ENCODE measurements at places on chromosomes 2 and 18.

- peak; percentile 13 for DNase-seq
These were observed 655 bp downstream of the ACTR3 start for GRCh38 chr2:113890253-113891235.

DNA sequence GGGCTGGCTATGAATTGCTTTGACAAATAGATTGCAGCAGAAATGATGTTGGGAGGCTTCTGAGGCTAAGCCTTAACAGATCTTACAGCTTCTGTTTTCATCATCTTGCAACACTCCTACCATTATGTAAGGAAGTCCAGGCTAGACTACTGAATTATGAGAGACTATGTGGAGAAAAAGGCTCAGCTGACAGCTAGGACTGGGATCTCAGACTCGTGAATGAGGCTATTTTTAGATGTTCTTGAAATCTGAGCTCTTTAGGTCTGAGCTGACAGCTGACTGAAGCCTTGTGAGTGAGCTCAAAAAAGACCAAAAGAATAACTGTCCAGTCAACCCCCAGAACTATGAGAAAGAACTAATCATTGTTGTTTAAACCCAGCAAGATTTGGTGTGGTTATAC, 70.3 kb downstream of the VWC2L start:
- DNase-seq = peak; percentile 14

DNA sequence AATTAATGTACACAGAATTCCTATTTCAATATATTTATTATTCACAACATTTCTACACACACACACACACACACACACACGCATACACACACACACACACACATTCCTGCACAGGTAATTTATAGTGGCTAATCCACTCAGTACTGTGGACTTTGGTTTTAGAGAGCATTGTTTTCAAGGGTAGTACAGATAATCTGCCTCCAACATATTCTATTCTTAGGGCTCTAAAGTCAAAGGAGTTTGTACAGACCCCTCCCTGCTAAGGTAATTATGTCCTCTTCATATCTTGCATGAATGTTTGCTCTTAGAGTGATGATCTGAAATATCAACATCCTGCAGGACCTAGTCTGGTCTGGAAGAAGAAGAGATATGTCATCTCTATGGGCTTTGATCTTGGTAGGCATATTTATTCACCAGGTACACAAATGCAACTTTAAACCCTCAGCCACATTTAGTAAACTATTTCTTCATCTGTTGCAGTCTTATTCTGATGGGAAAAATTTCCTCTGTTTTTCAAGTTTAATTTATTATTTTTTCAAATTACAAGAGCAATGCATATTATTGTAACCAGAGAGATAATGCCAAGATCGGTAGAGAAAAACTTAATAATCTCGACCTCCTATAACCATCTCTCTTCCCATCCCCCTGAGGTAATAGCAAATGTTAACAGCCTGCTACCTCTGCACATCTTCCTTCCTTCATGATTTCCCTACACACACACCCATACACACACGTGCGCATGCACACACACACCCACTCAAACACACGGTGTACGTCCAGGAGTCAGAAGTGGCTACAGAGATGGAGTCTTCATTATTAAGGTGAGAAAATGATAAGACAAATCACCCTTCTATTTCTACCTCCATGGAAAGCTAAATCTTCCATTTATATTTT, 18.3 kb upstream of the POLE4 start:
- DNase-seq = no peak

DNA sequence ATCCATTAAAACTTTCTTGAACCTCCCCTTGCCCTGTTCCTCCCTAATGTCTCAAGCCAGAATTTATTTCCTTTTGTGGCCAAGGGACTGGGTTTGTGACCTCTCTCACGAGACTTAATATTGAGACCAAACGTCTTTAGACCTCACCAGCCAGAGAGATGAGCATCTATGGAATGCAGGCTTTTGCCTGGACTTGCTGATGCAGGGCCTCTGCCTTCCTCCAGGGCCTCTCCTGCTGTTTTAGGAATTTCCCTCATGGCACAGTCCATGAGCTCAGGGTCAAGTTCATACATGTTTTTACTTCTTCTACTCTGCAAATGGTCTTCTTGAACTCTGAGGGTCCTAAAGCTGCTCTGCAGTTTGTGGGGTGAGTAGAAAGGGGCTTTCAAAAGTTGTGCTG, 22.3 kb downstream of the IL1B start:
- DNase-seq = no peak

- DNase-seq = no peak
These were observed 62.3 kb upstream of the DYNC1I2 start for GRCh38 chr2:171625006-171625405.

DNA sequence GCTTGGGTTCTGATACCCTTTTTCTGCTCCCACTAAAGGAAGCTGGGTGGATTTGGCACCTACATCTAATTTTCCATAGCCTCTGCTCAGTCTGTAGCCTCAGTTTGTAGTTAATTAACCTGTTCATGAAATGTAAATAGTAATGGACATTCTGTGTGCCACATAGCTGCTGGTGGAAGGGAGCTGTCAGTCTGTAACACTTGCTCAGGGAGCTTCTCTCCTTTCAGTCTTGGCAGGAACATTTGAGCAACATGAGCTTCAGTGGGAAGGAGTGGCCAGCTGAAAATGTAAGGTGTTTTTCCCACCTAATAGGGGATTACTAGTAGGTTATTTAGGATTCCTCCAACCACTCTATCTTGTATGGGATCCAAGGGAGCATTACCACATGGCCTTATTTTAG, 203.4 kb downstream of the ASXL3 start:
- peak; percentile 88 for DNase-seq

- DNase-seq = no peak
These were observed 109.5 kb downstream of the SP3 start for GRCh38 chr2:173855661-173856060.

DNA sequence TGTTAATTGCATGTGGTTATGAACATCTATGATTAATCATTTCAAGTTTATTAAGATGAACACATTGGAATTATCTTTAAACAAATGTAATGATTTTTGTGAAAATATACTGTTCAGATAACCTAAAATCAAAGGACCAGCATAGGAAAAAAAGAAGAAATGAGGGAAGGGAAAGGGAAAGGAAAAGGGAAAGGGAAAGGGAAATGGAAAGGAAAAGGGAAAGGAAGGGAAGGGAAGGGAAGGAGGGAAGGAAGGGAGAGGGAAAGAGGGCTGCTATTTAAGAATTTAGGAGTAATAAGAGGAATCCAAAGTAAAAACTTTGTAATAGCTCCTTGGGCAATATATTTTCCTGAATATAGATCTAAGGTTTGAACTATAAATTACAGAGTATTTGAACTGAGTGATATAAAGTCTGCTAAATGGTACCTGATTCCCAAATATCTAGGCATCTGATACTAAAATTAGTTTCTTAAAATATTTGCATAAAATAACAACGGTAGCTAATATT, 726.3 kb downstream of the EPHA4 start:
- no peak for DNase-seq

GRCh38 chr2:98474979-98475632, 30.4 kb downstream of the INPP4A start:
- no peak for DNase-seq

- DNase-seq = no peak
These were observed 52.2 kb downstream of the EIF2AK3 start for GRCh38 chr2:88575051-88575450.

Measured in NCI-H1105 treated with DMSO at 0.1 percent for 48 hours (cell line).